ENCODE measurements at places on chromosomes 6 and 20.
A peak's percentile ranks its signal among the peaks of the same experiment; 100 is the strongest.

DNA sequence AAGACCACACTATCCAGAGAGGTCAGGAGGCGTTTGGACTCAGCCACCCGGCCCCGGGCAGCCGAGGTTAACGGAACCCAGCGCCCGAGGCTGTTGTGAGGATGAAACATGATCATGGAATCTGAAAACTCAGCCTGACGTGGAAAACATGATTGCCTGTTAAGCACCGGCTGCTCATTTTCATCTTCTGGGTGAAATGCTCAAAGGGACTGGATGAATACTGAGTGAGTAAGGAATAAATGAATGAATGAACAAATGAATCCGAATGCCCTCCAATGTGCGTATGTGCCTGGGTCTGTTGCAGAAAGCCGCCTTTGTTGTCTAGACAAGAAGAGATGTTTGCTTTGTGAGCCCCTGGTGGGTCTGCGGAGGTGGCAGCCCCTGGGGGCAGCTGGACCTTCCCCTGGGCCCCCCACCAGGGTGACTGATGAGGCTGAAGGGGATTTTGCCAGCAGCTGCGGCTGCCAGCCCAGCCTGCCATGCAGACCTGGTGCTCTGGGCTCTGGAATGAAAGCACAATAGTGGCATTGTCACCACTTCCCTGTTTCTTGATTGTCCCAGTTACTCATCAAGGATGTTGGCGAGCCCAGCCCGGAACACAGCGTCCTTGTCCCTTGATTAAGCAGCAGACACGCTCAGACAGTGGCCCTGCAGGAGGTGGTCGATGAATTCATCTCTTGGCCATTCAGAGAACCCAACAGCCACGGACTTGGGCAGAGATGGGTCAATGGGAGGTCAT, 211.1 kb downstream of the ANKRD60 start:
- DNase-seq, result no peak

GRCh38 chr6:136326038-136326553, 36.5 kb upstream of the BCLAF1 start:
- no peak for DNase-seq

DNA sequence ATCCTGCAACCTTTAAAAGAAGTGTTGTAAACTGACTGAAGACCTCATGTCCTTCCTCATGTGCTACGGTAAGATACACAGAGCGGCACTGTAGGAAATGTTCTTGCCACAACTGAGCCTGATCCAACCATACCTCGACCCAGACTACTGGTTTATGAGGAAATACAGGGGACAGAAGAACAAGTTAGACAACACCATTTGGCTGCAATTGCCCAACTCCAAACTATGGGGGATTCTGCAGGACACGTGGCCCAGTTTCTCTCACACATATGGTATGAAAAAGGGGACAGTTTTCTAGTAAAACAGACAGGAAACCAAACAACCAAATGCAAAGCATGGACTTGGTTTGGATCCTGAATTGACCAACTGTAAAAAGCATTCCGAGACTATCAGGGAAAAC, 10.5 kb downstream of the PRPH2 start:
- no peak for DNase-seq

GRCh38 chr6:107716688-107717089, 107.4 kb downstream of the SCML4 start:
- peak; percentile 93 for DNase-seq

GRCh38 chr6:87738744-87739143, 36.7 kb upstream of the AKIRIN2 start:
- no peak for DNase-seq

- DNase-seq, result no peak
Observed at GRCh38 chr6:157989541-157990289, 8.1 kb downstream of the SYNJ2 start.

DNA sequence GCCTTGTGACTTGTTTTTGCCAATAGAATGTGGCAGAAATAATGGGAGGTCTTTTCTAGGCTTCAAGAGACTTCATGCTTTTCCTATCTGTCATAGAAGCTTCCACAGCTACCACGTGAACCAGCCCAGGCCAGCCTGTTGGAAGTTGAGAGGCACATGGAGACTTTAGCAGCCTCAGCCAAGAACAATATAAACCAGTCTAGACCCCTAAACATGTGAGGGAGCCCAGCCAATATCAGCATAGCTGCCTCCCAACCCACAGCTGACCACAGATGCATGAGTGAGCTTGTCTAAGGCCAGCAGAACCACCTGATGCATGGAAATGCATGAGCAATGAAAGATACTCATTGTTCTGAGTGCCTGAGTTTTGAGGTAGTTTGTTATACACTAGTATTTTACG, 540.7 kb upstream of the BTBD3 start:
- DNase-seq, result no peak

GRCh38 chr6:146860583-146860982, 261.8 kb downstream of the ADGB start:
- DNase-seq, result no peak

DNA sequence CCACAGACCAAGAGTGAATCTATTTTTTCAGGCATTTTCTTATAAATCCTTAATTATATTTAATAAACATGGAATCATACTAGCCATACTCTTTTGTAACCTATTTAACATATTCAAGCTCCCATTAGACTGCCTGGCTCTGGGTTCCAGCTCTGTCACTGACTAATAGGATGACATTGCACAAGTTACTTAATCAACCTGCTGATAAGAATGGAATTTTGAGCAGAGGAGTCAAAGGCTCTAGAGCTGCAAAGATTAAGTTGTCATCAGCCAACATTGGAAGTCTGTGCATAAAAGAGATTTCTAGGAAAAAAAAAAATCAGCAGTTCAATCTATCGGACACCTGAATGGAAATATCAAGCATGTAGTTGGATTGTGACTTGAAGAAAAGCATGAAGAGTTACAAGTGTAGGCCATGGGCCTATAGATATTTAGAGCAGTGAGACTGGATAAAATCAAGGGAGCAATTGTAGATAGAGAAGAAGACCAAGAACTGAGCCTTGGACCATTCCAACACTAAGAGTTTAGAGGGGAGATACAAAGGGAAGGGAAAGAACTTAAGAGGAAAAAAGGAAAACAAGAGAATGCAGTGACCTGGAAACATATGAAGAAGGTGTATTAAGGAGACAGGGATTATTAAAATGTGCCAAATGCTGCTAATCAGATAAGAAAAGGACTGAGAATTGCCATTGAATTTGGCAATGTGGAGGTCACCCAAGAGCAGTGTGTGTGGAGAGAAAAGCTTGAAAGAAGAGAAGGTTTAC, 11.0 kb upstream of the HINT3 start:
- DNase-seq, result no peak

DNA sequence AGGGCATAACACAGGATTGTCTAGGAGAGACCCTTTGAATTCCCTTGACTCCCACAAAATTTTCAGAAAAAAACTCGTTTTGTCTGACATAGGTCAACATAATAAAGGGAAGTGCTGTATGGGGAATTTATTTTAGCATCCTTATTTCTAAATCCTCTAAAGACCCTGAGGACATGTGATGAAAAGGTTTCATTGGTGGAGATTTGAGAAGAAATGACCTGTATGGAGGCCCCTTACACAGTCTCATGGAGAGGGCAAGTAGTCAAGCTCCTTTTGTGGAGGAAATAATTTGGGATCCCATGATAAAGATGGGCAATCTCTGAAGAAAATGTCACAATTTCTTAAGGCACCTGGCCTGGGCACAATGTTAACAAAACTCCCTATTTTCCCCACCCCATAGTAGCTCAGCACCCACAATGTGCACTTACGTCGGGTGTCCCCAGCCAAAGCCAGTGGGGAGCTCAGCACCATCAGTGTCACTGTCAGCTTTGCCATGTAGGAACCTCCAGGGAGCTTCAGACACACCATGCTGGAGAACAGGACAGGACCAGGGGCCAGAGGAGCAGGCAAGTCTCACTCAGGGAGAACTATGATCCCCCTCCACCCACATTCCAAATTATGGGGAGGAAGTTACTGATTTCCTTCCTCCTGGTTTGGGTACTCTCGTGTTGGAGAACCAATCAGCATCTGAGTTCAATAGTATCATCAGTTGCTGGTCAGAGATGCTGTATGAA, at the start of gene HLA-DRB5:
HLA-DRB5 (minus strand) TSS at position 591 of the 734 bp plus-strand sequence; CDS start at position 528, 63 bp downstream.
- no peak for DNase-seq

DNA sequence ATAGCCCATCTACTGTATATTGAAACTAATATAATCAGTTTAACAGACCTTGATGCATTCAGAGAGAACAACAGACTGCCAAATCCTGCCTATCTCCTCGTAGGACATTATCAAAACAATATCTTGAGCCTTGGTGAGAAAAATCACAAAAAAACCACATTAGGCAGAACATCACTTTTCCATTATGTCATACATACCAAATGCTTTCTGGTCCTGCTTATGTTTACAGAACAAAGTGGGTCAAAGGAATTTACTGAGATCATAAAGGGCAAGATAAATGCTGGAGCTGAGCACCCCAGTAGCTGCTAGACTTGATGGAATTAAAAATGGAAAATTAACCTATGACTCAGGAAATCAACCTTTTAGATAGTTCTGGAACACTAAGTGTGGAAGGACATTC, 195.3 kb upstream of the KCNK16 start:
- no peak for DNase-seq

DNA sequence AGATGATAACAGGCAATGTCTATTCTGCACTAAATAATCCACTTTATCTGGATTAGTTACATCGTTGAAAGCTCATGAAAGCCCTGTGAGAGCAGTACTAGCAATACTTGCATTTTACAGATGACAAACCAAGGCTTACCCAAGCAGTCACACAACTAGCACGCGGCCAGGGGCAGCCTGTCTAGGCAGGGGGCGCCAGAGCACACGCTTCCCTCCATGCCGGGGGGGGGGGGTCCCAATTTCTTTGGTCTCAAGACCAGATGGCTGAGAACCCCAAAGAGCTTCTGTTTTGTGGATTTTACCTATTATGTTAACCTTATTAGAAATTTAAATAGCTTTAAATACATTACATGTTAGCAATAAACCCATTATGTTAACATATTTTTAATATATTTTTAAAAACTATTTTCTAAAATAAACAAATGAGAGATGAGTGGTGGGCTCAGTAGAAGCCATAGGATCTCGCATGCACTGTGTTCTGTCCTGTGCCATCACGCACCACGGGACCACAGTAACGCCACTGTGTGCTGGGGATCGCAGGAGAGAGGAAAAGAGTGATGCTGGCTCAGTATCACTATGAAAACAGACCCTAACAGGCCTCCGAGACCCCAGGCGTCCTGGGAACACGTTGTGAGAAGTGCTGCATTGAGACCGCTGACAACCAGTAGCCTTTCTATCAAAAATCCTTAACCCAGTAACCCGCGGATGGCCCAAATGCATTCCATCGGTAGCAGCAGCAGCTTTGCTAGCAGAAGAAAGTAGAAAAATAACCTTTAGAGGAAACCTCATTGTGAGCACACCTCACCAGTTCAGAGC, 5.3 kb upstream of the PRR18 start:
- peak; percentile 8 for DNase-seq

GRCh38 chr20:60071965-60072364, 113.7 kb downstream of the CDH26 start:
- DNase-seq, result no peak

Data from T-helper 1 cell (primary cell).